ENCODE measurements at places on chromosomes 13 and 19. TPM values are rescaled to one million over a fixed set of nuclear protein-coding genes. Genes with fewer than 3 reads are reported as not detected.

The AXL gene
- total RNA-seq = 319 TPM

The ZNF790 gene
- 8.4 TPM for total RNA-seq

The FCGBP gene
- not detected for total RNA-seq

The TMEM150B gene
- not detected for total RNA-seq

The FCHO1 gene
- total RNA-seq = 1.5 TPM

The CCDC122 gene
- total RNA-seq = 7.0 TPM

The ACER1 gene
- total RNA-seq = not detected

The ZNF547 gene
- total RNA-seq = 2.9 TPM

The ZNF578 gene
- total RNA-seq = 2.3 TPM

The ZNF699 gene
- total RNA-seq = 11.4 TPM

The CELF5 gene
- not detected for total RNA-seq

The ZNF491 gene
- total RNA-seq = 0.65 TPM

The AZU1 gene
- not detected for total RNA-seq

Data from vein endothelial cell (primary cell).